ENCODE measurements at places on chromosomes 6 and 20.

DNA sequence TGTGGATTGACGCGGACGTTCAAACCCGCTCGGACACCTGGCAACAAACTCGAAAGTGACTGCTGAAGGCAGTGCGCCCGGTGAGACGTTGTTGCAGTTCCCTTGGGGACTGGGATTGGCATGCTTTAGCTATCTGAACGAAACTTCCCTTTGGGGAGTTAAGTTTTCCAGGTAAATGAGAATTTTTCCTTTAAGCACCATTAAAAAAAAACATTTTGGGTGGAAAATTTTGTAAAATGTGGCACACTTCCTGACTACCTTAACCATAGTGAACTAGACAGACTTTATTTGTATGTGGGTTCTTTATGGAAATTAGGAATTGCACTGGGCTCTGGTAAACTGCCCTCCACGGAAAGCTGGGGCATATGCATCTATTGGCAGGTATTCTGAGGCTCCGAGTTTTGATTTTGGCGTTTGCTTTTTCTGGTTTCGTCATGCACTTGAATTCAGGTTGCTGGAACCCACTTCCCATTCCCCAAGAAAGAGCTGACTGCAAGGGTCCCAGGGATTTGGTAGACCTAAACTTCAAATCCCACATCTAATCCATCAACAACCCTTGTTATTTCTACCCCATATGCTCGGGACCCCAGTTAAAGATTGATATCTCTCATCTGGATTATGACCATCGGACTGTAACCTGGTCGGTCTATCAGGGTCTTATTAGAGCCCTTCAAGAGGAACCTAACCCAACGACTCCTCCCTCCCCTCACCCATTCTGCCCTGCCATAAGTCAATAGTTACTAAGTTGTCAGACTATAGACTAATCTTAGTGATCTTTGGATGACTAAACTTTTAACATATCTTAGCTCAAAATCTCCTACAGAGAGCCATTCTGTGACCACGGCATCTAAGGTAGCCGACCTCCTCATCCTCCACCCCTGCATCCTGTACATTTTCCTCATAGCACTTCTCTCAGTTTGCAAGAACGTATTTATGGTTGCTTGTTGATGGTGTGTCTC is 800 bp upstream of the DYNLT1 start:
- no peak for DNase-seq

DNA sequence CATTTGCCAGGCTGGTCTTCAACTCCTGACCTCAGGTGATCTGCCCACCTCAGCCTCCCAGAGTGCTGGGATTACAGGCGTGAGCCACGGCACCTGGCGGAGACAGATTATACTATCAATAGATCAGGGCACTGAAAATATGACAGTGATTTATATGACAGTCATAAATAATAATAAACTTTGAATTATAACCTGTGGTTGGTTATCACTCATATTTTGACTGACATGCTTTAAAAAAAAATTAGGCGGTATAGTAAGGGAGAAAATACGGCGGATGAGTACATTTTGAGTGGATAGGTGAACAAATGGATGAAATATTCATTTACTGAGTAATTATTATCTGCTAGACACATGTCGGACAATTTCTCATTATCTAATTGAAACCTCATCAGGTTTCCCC is 28.8 kb downstream of the TMEM244 start:
- DNase-seq: no peak

DNA sequence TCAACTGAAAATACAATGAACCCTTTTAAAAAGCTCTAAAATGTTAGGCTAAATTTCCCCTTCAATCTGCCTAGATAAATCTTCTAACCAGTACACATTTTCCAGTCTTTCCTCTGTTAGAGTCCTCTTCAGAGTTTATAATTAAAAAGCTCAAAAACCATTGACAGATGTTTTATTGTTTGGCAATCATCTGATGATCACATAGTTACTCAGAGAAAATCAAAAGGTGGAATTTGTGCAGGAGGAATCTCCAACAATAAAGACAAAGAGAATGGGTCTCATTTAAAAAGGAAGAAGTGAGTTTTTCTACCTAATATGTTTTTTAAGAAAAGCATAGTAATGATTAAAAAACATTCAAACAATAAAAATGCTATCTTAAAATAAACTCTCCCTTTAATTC is 3.1 kb downstream of the TRAPPC3L start:
- DNase-seq: no peak

DNA sequence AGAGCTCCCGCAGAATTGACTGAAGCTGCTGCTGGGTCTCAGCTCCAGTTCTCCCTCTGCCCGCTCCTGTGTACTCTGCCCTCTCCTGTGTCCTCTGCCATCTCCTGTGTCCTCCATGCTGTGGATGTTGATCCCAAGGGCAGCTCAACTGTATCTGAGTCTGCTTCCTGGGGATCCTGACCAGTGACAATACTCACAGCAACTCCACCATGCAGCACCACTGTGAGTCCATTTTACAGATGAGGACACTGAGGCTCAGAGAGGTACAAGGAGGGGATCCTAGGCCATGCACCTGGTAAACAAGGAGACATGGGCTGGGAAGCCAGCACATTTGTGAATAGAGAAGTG is 8.6 kb downstream of the TP53RK start:
- DNase-seq: no peak

DNA sequence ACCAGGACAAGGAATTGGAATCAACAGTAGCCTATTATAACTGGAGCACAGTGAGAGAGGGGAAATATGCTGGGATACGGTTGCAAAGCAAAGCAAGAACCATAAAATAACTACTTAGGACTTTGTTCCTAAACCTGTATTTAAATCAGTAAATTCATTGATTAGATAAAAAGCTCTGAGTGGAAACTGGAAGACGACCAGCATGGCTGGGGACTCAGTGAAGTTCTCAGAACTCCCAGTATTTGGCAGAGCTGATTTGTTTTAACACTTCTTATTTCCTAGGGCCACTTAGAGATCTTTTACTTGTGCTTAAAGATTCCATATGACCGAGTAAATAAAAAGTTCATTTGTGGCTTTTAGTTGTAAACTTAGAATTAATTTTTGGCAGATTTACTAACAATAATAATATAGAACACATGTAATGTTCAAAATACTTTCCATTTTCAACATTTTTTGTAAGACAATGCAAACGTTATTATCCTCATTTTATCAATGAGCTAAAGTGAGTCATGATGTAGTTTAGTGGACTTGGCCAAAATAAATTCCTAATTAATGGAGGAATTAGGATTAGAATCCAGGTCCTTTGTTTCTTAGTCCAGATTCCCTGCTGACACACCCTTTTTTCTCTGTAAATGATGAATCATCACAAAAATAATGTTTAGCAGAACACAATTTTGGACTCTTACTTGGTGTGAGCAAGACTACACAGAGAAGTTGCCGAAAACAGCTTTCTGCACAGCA is 392.9 kb downstream of the GJA1 start:
- DNase-seq: no peak

DNA sequence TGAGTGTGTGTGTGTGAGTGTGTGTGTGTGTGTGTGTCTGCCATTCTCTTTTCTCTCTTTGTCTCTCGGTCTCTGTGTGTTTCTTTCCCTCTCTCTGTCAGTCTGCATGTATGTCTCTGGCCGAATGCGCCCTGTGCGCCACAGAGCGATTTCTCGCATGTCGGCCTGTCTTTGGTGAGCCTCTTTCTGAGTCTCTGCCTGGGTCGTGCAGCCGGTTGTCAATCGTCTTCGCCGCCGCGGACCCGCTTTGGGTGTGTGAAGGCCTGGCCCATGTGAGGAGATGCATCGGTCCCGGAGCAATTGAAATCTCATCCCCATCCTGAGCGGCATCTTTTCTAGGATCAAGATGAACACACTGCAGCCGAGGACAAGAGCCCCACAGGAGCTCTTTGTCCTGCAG is 1567.2 kb upstream of the DEFB115 start:
- DNase-seq: no peak

- DNase-seq: no peak
Measured at GRCh38 chr20:1929460-1929859, 34.3 kb downstream of the SIRPA start.

DNA sequence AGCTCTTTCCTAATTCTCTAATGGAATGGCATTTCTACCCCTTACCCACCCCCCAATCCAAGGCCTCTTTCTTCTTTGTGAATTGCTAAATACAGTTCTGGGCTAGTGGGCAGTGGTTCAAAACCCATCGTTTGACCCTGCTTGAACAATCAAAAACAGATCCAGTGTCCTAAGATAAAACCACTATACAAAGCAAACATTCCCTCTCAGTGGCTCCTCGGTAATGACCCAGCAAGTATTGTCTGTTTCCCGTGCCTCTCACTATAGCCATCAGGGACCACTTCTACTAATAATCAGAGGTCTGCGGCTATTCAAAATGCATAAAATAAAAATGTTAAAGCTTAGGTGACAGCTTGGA is 143.5 kb upstream of the AKAP12 start:
- no peak for DNase-seq

DNA sequence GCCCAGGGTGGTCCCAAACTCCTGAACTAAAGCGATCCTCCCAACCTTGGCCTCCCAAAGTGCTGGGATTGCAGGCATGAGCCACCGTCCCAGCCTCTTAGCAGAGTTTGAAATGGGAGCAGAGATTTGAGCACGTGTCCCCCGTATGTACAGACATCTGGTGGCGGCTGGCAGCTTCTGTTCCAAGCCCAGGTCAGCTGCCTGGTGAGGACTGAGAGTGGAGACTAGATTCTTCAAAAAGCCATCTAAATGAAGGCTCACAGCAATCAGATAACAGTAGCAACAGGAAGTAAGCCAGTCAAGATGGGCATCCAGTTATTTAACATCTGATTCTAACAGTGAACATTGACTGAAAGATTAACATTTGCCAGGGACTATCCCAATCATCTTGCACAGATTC is 128.1 kb upstream of the AKAP12 start:
- no peak for DNase-seq

DNA sequence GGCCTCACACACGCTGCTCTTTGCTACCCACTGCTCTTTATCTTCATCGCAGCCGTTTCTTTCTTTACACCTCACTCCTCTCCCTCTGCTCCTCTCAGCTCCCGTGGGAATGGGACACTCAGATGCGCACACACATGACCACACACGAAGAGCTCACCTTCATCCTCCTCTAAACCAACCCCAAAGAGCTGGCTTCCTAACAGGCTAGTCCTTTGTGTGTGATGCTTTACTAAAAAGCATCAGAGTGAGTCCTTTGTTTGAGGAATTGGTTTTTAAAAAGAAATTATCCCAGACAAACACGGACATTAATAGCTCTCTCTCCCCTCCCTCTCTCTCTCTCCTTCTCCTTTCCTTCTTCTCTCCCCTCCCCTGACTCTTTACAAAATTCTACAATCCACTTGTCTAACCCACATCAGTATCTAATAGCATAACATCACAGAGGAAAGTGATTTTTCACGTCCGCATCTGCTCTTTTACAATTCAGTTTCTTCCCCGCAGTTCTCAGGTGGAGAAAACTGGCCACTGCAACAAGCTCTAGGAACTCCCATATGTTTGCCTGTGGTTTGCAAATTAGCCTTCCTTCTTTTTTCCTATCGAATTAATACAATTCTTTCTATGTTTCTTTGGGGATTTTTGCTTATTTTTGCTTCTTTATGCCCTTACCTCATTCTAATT is 306.8 kb upstream of the CNR1 start:
- no peak for DNase-seq

- DNase-seq: peak; percentile 4
Measured at GRCh38 chr20:21303872-21304586, 898 bp downstream of the XRN2 start.

All from memory B cell (primary cell).